DMS 273 treated with DMSO at 0.1 percent for 48 hours (cell line): ENCODE measurements at places on chromosomes 7 and 10.

- DNase-seq: peak; percentile 47
Measured at GRCh38 chr7:44149571-44150465, 8.7 kb upstream of the MYL7 start.

DNA sequence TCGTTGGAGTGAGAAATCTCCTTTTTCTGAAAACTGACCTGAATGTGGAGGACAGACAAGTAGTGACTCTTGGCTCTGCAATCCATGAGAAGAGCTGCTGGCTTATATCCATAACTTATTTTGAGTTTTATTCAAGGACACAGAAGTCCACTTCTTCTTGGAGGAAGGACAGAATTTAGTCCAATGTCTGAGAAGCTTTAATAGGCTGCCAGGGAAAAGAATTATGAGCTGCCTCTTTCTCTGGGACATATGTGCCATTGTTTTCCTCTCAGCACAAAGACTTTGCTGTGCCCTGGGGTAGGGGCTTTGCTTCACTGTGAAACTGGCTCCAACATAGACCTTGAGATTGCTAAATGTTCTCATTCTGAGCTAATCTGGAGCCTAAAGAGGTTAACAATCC is 20.5 kb upstream of the AOC1 start:
- no peak for DNase-seq

DNA sequence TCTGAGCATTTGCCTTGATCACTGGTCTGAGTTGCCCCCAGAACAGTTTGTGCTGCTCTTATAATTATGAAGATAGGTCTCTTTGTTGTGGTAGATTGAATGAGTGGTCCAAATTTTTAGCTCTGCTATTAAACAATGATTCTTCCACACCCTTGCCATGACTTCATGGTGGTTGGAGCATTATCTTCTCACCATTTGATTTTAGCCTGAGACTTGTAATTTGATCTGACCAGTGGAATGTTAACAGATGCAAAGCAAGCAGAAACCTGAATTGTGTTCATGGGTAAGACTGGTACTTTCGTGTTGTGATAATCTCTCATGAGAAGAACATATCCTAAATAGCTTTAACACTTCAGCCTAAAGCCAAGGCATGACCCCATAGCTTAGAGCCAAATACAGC is 139.1 kb downstream of the TFPI2 start:
- no peak for DNase-seq

GRCh38 chr7:143282124-143282523 is 2.6 kb upstream of the TMEM139 start:
- DNase-seq: no peak

- DNase-seq: no peak
Measured at GRCh38 chr10:10520491-10521385, 496.9 kb upstream of the CELF2 start.

GRCh38 chr10:104445359-104445758 is 91.7 kb downstream of the CFAP58 start:
- no peak for DNase-seq

DNA sequence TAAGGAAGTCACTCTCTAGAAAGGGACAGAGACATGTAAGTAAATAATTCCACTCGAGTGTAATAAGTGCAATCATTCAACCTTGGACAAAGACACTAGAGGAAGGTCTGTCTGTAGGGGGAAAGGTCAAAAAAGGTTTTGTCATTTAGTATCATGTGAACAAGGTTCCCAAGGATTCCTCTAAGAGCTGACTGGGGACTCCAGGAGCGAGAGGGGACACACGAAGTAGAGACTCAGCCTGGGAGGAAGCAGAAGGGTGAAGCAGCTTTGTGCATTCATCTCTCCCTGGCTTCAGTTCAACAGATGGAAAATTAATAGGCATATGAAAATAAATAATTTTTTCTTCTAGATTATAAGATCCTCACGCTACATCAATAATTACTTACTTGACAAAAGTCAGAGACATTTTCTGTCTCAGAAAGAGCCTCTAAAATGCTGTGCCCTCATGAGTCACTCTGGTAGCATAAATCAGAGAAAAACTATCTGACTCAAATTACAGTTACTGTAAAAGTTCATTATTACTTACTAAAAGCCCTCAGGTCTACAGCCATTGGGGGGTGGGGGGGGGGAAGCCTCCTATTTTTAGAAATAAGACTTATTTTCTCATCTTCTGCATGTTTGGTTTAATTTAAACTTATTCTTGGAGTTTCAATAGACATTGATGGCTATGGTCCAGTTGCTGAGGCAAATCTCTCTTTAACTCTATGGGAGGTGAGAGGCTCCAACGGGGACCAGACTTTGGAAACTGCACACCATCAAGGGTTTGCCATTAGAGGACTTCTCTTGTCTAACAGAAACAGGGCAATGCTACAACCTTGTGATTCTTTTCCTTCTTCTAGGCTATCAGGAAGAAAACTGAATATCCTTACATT is 275.1 kb upstream of the KLF14 start:
- no peak for DNase-seq

DNA sequence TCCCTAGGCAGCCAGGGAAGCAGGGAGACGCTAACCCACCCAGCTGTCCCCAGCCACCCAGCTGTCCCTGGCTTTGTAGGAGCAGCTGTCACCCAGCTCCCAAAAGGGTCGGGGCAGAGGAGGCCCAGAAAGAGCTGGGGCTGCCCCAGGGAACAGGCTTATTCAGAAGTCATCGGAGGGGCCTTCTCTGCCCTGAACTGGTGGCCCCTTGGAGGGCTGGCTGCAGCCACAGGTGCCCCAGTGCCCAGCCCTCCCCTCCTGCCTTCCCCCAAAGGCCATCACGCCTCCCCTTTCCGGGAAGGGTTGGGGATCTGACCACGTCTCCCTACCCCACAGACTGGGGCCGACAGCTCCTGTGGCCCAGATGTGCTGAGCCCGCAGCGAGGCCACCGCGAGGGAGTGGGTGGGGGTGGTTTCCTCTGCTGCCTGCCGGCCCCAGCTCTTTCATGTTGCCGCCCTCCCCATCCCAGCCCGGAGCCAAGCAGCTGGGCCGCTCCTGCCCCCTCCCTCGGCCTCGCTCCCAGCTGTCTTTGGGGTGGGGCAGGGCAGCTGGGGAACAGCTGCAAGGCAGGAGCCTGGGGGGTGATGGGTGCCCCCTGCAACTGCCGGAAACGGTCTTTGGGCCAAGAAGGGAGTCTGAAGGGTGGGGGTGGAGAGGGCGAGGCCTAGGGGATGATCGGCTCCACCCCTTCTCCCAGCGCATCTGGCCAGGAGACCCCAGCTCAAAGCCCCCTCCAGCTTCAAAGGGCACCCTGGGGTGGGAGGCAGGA is 16.8 kb downstream of the TRIM8 start:
- DNase-seq: no peak

DNA sequence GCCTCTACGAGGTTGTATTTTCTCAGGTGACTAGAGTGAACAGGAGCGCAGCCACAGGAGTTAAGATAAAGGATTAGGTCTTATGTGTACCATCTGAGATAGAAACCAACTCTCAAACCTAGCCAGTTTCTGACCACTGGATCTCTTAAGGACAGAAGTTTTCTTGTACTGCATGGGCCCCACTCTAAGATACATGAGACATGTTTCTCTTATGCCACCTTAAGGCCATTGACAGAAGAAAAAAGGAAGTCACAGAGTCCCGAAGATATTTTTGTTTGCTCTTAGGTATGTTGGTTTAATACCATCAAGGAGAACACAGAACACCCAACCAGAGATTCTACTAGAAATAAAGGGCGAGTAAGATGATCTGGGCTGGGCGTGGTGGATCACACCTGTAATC is 335.8 kb downstream of the FRMD4A start:
- no peak for DNase-seq

DNA sequence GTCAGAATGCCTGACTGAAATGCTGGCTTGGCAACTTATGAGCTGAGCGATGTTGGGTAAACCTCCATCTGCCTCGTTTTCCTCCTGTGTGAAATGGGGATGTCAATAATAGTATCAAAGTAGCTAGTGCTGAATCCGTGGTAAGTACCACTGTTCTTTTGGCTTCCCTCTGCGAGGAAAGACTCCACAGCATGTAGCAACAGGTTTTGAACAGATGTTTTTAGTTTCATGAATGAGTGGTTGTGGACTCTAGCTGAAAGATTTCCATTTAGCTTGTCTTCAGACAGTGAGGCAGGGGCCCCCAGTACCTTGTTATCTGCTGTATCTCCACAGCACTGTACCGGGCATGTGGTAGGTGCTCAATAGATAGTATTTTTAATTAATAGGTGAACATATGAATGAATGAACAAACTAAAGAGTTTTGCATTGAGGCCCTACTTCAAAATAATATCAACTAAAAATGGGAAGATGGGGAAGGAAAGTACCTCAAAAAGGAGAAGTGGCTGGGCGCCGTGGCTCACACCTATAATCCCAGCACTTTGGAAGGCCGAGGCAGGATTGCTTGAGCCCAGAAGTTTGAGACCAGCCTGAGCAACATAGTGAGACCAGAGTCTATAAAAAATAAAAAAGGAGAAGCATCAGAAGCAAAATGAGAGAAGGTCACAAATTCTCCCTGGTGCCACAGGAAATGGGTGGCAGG is 5.6 kb upstream of the DLG5 start:
- peak; percentile 17 for DNase-seq

GRCh38 chr7:85322252-85322651 is 135.4 kb upstream of the SEMA3D start:
- no peak for DNase-seq

- DNase-seq: no peak
Measured at GRCh38 chr10:132449051-132449810, 52.2 kb downstream of the PWWP2B start.

GRCh38 chr10:113517901-113518260 is 35.0 kb upstream of the HABP2 start:
- DNase-seq: no peak

DNA sequence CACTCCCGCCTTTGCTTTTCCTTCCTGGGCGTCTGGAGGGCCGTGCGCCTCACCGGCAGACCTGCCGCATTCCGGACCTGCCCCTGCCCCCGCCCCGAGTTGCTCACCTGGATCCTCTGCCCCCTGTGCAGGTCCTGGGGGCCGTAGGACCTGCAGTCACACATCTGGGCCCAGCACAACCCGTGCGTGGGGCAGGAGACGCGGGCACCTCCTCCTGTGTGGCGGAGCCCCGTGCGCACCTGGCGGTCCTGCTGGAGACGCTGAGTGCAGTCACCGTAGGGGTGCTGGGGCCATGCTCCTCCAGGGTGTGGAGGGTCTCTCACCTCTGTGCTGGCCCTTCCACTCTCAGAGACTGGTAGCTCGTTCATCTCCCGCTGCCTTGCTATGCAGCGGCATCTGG is 85.5 kb downstream of the DNAJB6 start:
- no peak for DNase-seq
